ENCODE measurements at places on chromosomes 1 and 21.

- DNase-seq: no peak
Measured at GRCh38 chr1:116493484-116494352, 77.1 kb downstream of the CD58 start.

DNA sequence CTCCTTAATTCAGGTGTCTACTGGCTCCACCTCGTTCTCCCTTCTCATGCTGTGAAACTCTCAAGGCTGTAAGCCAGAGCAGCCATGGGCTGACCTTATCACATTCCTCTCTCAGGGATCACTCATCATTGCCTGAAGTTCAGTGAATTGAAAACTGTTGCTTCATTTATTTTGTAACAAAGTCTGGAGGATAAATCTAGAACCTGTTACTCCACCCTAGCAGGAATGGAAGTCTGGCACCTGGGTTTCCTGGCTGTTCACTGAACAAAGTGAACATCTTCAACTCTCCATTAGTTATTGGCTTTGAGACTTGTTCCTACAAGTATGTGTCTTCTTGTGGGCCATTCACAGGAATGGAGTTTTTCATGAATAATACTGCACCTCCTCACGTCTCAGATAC is 584.1 kb downstream of the PTPRU start:
- DNase-seq: no peak

- DNase-seq: no peak
Measured at GRCh38 chr1:186745531-186746146, 65.4 kb upstream of the PTGS2 start.

GRCh38 chr1:205976708-205977401 is 26.3 kb downstream of the RAB7B start:
- DNase-seq: no peak

GRCh38 chr21:39685991-39686390 is 59.0 kb upstream of the IGSF5 start:
- DNase-seq: no peak

- DNase-seq: no peak
Measured at GRCh38 chr1:43722810-43723209, 15.5 kb downstream of the ST3GAL3 start.

DNA sequence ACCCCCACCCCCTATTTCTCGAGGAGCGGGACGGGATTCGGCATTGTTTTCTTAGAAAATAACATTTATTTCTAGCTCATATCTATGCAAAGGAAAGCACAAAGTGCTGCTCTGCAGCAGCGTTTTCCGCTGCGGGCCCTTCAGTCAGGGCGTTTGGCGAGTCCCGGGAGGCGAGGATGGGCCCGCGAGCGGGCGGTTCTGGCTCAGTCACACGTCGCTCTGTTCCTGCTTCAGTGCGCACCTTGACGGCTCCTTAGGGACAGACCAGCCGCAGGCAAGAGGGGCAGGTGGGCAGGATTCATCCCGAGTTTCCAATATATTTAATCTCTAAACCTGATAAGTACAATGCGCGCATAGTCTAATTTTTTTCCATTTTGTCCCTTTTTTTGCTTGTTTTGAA is 5.7 kb downstream of the DMRTA2 start:
- DNase-seq: no peak

- peak; percentile 47 for DNase-seq
Measured at GRCh38 chr1:145892486-145893087, 6.9 kb upstream of the ANKRD35 start.

DNA sequence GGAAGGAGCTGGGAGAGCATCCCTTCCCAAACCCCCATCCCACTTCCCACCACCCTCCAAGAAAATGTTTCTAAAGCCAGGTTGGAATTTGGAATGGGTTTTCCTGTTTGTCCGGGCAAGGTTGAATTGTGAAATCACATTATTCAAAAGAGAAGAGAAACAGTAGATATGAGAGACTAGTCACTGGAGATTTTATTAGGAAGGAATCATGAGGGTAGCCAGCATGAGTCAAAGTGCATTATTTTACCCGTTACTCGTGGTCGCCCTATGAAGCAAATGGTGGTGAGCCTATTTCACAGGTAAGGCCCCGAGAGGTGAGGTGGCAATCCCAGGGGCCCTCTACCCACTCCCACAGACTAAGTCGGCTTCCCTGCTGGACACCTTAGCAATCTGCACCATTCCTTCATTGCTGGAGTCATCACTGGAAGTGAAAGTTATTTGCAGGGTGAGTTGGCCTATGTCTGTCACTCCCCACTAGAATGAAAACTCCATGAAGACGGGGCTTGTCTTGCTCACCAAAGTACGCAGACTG is 52.8 kb downstream of the TOMM20 start:
- DNase-seq: no peak
